SW 1271 (cell line): ENCODE measurements at places on chromosomes 7 and 10.

GRCh38 chr7:63029207-63029522 is 969.5 kb upstream of the ZNF722 start:
- no peak for DNase-seq

GRCh38 chr7:111229916-111230315 is 139.0 kb downstream of the LRRN3 start:
- peak; percentile 4 for DNase-seq

DNA sequence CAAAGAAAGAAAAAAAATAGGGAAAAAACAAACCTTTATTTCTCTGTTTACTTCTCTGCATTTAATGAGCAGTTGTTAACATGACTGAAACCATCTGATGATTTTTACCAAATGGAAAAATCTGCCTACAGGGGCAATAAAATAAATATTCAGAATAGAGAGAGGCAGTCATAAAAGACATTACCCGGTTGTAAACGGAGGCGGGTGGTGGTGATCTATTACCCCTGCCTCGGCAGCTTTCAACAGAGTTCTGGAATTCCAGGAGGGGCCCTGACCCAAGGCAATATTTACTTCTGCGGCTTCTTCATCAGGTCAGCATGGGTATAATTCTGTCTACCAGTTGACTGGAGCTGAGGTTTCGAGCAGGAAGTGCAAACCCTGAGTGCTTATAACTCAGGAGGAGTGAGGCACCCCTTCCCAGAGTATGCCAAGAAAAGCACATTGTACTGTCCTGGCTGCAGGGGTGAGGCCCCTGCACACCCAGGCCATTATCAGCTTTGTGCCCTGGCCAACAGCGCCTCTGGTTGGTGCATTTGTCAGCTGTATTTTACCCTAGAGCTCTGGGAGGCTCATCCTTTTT is 8.2 kb upstream of the CXCL12 start:
- no peak for DNase-seq

DNA sequence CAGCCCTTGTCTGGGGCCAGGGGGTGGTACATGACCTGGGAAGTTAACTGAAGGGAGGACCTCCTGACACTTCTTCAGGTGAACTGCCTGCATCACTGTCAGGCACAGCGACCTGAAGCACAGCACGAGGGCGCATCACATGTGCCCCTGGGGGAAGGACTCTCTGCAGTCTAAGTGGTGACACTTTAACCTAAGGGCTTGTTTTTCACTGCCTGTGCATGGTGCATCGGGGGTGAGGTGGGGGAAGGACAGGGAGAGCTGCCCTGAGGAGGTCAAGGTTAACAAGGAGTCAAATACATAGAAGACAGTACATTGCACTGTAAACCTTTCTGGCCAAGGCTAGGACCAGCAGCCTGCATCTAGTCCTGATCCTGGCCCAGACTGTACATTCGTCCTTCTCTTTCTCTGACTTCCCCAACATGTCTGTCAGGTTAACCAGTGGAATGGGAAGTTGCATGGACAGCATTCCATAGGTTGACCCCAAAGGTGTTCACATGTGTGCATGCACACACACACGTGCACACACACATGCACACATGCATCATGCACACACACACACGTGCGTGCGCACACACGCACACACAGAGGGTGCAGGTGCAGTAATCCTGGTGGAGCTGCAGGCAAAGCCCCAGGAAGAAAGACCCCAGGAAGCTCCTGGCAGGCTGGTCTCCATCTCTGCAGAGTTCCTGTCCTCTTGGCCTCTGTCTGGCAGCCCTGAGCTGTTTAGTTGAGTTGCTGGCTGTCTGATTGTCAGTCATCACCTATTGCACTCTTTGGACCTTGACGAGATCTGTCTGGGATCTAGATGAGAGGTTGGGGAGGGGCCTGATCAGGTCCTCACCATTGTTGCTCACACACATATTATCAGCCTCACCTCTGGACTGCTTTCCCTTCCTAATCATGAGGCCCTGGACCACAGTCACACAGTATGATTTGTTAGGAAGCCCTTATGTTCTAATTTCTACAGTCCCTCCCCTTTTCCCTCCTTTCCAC is 37.8 kb downstream of the WDFY4 start:
- no peak for DNase-seq

- no peak for DNase-seq
Observed at GRCh38 chr10:75717126-75717916, 285.9 kb downstream of the LRMDA start.

DNA sequence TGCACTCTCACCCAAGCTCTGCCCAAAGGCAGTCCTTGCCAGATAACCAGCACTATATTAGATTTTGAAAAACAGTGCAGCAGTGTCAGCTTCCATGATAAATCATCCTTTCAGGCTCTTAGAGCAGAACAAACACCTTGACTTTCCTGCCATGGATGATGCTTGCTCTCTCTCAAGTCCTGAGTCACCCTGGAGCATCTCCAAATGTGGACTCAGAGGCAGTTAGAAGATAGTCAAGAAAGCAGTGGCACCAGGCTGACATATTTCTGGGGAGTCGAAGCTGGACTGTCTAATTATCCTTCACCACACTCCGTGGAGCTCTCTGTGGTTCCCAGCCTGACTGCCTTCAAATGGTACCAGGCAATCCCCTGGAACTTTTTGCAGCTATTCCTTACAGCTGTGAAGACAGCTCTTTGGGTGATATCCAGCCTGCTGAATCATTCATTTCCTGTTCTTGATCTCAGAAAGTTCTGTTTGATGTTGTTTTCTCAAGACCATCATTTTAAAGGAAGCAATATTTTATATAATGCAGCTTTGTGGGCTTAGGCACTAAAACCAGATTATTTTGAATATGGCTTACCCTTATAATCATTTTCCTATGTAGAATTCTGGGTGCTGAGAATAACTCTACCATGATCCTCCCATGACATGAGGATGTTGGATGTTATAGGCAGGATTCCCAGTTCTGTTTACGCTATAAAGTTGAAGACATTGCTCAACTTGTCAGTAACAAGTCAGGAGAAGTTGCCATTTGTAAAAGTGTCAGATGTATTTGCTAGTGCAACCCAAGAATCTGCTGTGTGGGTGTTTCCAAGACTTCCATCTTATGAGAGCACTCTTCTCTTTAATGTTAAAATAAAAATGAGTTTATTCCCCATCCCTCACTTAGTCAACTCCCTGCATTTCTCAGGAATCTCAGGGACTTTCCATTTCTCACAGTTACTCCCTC is 233.8 kb downstream of the C7orf25 start:
- DNase-seq = peak; percentile 49

- DNase-seq = no peak
Observed at GRCh38 chr10:111246136-111246535, 169.3 kb downstream of the ADRA2A start.

DNA sequence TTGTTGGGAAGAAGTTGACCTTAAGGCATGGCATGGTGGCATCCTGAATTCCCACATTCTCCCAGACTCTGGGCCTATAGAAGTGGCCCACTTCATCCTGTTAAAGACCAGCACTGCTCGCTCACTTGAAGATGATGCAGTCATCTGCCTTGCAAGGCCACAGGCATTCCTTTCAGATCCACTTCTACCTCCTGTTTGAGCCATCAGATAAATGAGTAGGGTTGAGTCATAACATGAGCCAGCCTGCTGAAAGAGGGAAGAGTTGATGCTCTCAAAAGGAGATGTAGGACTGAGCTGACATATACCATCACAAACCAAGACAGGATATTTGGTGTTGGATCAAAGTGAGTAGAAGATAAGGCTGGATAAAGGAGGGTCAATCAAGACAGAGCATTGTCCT is 1.5 kb upstream of the EBLN1 start:
- DNase-seq = no peak

DNA sequence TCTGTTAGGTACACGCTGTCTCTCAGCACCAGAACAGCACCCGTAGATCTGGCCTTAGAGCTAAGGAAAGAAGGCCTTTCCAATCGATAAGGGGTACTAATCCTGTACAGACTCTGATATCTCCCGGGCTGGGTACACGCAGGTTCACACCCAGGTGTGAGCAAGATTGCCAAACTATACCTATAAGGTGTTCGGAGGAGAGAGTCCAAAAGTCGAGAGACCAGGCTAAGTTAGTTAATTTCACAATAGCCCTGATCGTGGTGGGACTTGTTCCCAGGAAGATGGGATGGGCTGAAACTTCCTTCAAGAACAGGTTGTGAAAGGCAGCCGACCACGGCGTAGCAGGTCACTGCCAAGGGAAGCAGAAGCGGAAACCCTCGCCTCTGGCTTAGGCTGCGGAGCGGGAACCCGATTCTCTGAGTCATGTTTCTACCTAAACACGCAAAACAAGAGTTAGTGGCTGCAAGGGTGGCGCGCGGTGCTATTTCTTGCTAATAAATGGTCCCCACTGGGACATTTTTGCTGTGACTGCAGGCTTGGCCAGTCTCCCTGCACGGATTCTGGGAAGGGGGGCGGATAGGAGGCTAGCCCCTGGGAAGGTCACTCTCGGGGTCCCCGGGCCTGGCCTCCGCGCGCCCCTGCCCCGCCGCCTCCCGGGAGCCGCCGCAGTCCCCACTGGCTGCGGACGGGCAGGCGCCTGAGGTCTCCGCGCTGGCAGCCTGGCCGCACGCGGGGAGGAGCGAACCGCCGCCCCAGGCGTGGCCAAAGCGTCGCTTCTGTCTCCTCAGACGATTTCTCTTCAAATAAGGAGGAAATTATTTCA is 75.4 kb upstream of the PDSS1 start:
- DNase-seq = no peak

DNA sequence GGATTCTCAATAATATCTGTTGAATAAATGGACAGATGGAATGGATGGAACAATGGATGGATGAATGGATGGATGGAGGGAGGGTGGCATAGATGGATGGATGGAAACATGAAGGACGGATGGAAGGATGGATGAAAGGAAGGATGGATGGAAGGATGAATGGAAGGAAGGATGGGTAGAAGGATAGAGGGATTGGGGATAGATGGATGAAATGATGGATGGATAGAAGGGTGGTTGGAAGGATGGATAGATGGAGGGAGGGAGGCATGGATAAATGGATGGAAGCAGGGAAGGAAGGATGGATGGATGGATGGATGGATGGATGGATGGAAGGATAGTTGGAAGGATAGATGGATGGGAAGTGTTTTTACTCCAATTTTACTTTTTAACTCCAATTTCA is 35.4 kb downstream of the AKR1B15 start:
- no peak for DNase-seq

- DNase-seq = no peak
Observed at GRCh38 chr10:25875556-25876165, 58.4 kb upstream of the MYO3A start.

- peak; percentile 55 for DNase-seq
Observed at GRCh38 chr7:129144095-129144833, at the start of gene TSPAN33. Gene TSPAN33, plus strand, starts transcription at chr7:129144707. Its CDS starts 274 bp downstream, at chr7:129144981.

GRCh38 chr7:53350241-53350640 is 314.8 kb downstream of the POM121L12 start:
- no peak for DNase-seq

DNA sequence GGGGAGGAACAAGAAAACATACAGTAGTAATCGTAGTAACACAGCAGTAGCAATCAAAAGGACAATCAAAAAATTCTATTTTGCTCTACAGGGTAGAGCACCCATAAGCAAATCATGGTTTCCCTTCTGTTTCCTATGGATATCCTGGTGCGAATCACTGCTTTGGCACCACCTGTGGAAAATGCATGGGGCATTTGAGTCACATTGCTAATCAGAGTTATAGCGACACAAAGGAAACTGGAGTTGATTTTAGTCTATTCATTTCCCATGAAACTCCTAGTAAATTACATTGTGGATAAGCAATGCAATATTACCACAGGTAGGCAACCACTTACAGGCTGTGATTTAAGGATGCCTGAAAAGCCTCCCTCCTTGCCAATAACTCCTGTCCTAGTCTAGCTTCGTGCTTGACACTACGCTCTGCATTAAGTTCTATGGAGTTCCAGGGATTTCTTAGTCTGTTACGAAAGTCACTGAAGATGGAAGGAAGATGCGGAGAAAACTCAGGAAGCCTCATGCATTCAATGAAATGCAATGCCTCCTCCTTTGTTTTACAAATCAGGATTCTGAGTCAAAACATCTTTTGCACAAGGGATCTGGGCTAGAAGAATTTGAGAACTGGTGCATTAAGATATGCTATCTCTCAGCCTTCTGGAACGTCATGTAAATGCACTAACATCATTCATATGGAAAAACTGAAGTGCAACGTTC is 188.4 kb downstream of the DGKI start:
- DNase-seq = no peak

GRCh38 chr10:124142960-124143359 is 49.6 kb upstream of the CHST15 start:
- no peak for DNase-seq

DNA sequence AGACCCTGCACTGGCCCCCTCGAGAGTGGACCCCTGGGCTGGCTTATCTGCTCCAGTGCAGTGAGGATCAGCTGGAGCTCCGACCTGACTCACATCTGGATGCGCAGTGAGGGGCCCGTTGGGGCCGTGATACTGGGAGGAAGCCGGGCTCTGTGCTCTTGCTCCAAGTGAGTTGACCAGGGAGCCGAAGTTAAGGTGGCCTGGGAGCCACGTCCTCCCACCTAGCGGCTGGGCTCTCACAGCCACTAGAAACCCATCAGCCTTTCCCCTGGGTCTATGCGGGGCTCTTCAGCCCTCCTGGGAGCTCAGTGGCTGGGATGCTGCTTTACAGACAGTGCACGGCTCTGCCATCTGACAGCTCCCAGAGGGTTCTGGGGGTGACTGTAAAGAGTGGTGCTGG is 9.1 kb downstream of the ALKBH4 start:
- no peak for DNase-seq

- DNase-seq = no peak
Observed at GRCh38 chr10:114821915-114822443, 399 bp downstream of the FHIP2A start.

GRCh38 chr7:156751319-156751718 is 110.7 kb downstream of the RNF32 start:
- DNase-seq = no peak

- no peak for DNase-seq
Observed at GRCh38 chr10:129761197-129761972, 202.7 kb downstream of the EBF3 start.

GRCh38 chr10:108556186-108556585 is 1367.1 kb downstream of the XPNPEP1 start:
- no peak for DNase-seq

DNA sequence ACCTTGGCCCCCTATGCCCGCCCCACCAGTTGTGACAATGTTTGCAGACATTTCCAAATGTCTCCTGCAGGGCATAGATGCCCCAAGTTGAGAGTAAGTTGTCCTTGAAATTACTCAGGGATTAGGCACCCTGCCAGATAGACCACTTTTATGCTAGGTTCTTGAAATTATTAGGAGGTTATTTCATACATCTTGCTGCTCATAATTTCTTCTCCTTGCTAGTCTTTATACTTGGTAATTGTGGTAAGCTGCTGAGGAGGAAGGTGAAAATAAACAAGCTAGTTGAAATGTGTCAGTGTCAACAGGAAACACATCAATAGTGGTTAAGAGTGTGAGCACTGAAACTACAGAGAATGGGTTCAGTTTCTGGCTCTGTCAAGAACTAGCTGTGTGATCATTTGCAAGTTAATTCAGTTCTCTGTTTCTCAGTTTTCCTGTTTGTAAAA is 63.7 kb upstream of the AOAH start:
- no peak for DNase-seq
